Stimulated activated CD4-positive, alpha-beta T cell treated with anti-CD3 and anti-CD28 coated beads, TNF-alpha, amount 100 ng/mL, for 24 hours (primary cell): ENCODE measurements at places on chromosomes 2 and 18.

GRCh38 chr18:68472701-68473295 lies 242.1 kb downstream of the TMX3 start:
- DNase-seq = no peak

GRCh38 chr18:421247-422155 lies 79.0 kb downstream of the COLEC12 start:
- DNase-seq = no peak

- DNase-seq = no peak
Measured at GRCh38 chr2:150939087-150939486, 322.6 kb downstream of the RBM43 start.

DNA sequence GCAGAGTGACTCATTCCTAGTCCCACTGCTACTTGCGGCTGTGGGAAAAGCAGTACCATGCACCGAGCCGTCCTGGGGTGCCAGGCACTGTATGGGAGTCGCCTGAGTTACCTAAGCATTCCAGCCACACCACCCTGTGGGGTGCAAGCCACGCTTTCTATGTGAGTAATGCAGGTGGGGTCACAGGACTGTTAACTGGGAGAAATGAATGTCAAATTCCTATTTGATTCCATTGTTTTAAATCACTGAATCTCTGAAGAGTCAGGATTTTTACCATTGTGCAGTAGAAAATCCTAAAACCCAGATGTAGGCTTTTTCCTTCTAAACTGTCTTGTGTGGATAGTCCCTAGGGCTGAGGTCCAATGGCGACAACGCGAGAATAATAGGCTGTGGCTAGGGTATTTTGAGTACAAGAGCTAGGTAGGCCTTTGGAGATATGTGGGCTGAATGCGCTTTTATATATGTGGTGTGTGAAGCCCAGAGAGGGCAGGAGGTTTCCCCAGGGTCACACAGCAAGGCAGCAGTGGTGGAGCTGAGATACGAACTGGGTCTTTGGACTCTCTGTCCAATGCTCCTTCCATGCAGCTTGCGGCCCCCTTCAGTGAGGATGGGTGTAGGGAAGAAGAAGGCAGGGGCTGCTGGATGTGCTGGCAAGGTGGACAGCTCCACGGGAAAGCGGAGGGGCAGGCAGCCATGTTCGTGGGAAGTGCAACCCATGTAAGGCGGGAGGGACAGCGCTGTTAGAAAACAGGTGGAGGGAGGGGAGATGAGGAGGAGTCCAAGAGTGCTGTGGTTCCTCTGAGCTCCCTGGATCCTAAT lies 83.2 kb downstream of the DDX1 start:
- DNase-seq = no peak

GRCh38 chr18:63867368-63868125 lies 20.0 kb upstream of the SERPINB2 start:
- DNase-seq = no peak

DNA sequence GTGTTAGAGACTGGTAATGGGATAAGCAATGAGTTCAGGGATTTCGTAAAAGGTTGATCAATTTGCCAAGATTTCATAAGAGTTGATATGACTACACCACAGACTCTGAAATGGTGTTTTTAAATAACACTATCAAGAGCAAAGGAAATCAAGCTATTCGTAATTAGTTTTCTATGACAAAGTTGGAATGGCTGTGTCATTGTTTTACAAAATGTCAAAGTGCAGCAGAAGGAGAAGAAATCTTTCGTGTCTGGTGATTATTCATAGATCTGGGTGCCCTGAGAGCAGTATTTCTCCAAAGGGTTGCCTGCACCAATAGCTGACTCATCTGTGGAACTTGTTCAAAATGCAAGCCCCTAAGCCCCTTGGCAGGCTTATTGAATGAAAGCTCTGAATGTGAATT lies 70.1 kb downstream of the NABP1 start:
- DNase-seq = no peak

DNA sequence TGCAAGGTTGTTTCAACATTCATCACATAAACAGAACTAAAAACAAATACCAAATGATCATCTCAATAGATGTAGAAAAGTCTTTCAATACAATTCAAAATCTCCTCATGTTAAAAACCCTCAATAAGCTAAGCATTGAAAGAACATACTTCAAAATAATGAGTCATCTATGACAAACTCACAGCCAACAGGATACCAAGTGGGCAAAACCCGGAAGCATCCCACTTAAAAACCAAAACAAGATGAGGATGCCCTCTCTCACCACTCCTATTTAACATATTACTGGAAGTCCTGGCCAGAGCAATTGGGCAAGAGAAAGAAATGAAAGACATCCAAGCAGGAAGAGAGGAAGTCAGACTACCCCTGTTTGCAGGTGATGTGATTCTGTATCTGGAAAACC lies 992.2 kb upstream of the PIK3C3 start:
- no peak for DNase-seq
